ENCODE measurements at places on chromosomes 4 and X. TPM values are rescaled to one million over a fixed set of nuclear protein-coding genes. Genes with fewer than 3 reads are reported as not detected.

- no peak overlapping the region for H3K27ac ChIP-seq
- no peaks in the 10 kb centered on the region for H3K36me3 ChIP-seq
- no peak overlapping the region for H3K4me3 ChIP-seq
- H3K4me1 ChIP-seq, result no peaks in the 10 kb centered on the region
- DNase-seq, result no peak
Observed at GRCh38 chr4:51942833-51943215, 77.3 kb downstream of the LRRC66 start.

- no peak overlapping the region for H3K27ac ChIP-seq
- H3K36me3 ChIP-seq, result peaks cover 3% of the 10 kb centered on the region
- DNase-seq, result no peak
- H3K4me1 ChIP-seq, result no peaks in the 10 kb centered on the region
- H3K27me3 ChIP-seq, result peaks cover 10% of the 10 kb centered on the region
Observed at GRCh38 chr4:544386-545105, 31.5 kb downstream of the TMEM271 start.

DNA sequence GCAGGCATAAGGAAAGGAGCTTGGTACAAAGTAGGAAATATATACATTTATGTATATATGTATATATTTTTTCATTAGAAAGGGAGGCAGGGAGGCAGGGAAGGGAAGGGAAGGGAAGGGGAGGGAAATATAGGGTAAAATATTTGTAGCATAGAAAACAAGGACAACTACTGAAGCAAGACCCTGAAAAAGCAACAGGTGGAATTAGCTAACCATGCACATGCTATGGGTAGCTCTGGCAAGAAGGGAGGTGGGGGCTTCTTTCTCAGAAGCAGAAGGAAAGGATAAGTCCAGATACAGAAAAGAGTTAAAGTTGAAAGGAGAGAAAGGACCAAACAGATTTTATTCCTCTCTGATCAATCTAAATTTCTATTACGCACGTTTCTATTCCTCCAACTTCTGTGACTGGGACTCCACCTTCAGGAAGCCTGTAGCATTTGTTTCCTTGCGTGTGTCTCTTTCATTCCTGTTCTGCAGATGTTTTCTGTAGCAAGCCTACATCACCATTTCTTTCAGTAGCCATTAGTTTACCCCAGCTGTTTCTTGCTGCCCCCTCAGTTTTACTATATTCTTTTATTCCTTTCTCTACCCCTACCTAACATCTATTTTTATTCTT is 82.9 kb downstream of the OR13H1 start:
- H3K4me1 ChIP-seq, result no peaks in the 10 kb centered on the region
- DNase-seq, result no peak
- H3K27ac ChIP-seq, result no peak overlapping the region
- H3K27me3 ChIP-seq, result peaks cover 4% of the 10 kb centered on the region
- no peaks in the 10 kb centered on the region for H3K36me3 ChIP-seq
- H3K4me3 ChIP-seq, result no peak overlapping the region

Gene KLB
- not detected for total RNA-seq

GRCh38 chr4:121308828-121309227 is 72.0 kb downstream of the QRFPR start:
- DNase-seq, result no peak
- no peaks in the 10 kb centered on the region for H3K36me3 ChIP-seq
- peaks cover 7% of the 10 kb centered on the region for H3K27me3 ChIP-seq
- H3K4me3 ChIP-seq, result no peak overlapping the region
- peaks cover 20% of the 10 kb centered on the region for H3K4me1 ChIP-seq
- H3K27ac ChIP-seq, result no peak overlapping the region

DNA sequence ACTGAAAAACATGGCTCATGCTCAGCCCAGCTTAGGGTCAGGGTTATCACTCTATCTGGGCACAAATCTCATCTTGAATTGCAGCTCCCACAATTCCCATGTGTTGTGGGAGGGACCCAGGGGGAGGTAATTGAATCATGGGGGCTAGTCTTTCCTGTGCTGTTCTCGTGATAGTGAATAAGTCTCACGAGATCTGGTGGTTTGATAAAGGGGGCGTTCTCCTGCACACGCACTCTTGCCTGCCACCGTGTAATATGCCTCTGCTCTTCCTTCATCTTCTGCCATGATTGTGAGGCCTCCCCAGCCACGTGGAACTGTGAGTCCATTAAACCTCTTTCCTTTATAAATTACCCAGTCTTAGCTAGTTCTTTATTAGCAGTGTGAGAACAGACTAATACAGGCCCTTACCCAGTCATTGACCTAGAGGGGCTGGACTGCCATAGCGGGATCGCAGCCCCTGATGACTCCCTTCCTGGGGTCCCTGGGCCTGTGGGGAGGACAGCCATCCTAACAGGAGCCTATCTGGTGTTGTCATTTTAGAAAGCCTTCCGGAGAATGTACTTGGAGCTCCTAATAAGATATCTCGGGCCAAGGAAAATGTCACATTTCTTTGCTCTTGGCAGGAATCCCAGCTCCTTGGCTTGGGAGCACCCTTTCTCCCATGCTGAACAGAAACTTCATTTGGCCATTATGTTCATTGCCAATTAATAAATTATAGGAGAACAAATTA is 112.6 kb downstream of the PHKA2 start:
- H3K27me3 ChIP-seq, result no peaks in the 10 kb centered on the region
- no peaks in the 10 kb centered on the region for H3K36me3 ChIP-seq
- no peak overlapping the region for H3K27ac ChIP-seq
- H3K4me3 ChIP-seq, result no peak overlapping the region

Gene FAAH2
- total RNA-seq, result not detected

Gene RTL5
- total RNA-seq, result 0.08 TPM

DNA sequence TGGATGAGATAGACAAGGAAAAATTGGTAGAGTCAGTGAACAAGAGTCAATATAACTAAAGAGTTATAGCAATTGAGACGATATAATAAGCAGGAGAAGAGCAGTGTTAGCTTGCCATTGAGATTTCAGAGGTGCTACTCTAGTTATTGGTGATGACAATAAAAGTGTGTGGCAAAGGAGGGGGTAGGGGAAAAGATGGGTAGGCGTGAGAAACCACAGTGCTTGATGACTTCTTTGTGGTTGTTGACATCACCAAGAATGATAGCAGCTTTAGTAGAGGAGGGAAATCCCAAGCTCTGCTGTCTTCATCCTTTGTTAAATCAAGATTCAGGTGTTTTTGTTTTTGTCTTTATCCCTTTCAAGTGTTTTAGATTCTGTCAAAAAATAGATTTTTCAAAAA is 179.9 kb upstream of the PPP3CA start:
- H3K4me3 ChIP-seq, result no peak overlapping the region
- peak; percentile 76 for DNase-seq
- peaks cover 17% of the 10 kb centered on the region for H3K4me1 ChIP-seq
- H3K27me3 ChIP-seq, result peaks cover 32% of the 10 kb centered on the region

Gene ATOH1
- not detected for total RNA-seq

Gene NDUFA1
- 110 TPM for total RNA-seq

- no peak overlapping the region for H3K4me3 ChIP-seq
- no peaks in the 10 kb centered on the region for H3K4me1 ChIP-seq
- H3K27me3 ChIP-seq, result peaks cover 3% of the 10 kb centered on the region
- H3K36me3 ChIP-seq, result no peaks in the 10 kb centered on the region
- H3K27ac ChIP-seq, result no peak overlapping the region
- DNase-seq, result no peak
Observed at GRCh38 chr4:147747787-147748454, 16.0 kb downstream of the ARHGAP10 start.

Gene HHIP
- total RNA-seq, result not detected

Gene IL1RAPL2
- total RNA-seq, result not detected

GRCh38 chr4:16186986-16187385 is 39.3 kb downstream of the TAPT1 start:
- no peaks in the 10 kb centered on the region for H3K27me3 ChIP-seq
- H3K4me3 ChIP-seq, result no peak overlapping the region
- no peak for DNase-seq
- peaks cover 17% of the 10 kb centered on the region for H3K36me3 ChIP-seq
- no peaks in the 10 kb centered on the region for H3K4me1 ChIP-seq

- no peaks in the 10 kb centered on the region for H3K4me1 ChIP-seq
- no peak for DNase-seq
- H3K27ac ChIP-seq, result no peak overlapping the region
- H3K27me3 ChIP-seq, result no peaks in the 10 kb centered on the region
- no peak overlapping the region for H3K4me3 ChIP-seq
Observed at GRCh38 chrX:7580127-7580526, 262.8 kb upstream of the VCX start.

- H3K36me3 ChIP-seq, result peaks cover 39% of the 10 kb centered on the region
- H3K27ac ChIP-seq, result no peak overlapping the region
- no peak overlapping the region for H3K4me3 ChIP-seq
Observed at GRCh38 chr4:36164900-36165630, 79.2 kb downstream of the ARAP2 start.

Gene SPATA4
- not detected for total RNA-seq

Gene SLIT2
- total RNA-seq, result not detected

Gene GSX2
- total RNA-seq, result not detected

Gene MSX1
- total RNA-seq, result not detected

DNA sequence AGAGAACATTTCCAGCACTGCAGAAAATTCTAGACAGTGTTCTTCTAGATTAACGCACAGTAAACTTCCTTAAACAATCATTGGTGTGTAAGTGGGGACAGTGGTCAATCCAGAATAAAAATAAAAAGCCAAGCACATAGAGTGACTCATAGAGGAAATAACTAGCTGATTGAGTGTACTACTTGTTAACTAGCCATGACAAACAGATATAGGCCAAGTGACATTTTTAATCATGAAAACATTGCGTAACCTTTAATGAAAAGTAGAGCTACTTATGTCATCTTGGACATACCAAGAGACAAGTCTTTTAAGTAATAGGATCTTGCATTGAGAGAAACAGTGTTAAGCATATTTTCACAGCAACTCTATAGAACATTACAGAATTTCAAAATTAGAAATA is 233.9 kb upstream of the MAB21L2 start:
- no peak overlapping the region for H3K27ac ChIP-seq
- no peak for DNase-seq
- H3K4me3 ChIP-seq, result no peak overlapping the region
- H3K36me3 ChIP-seq, result peaks cover 10% of the 10 kb centered on the region

Measured in activated CD8-positive, alpha-beta T cell treated with anti-CD3 and anti-CD28 coated beads, Interleukin-2, amount 10 ng/mL, durations not matched to agents 7 days and 5 days (primary cell).